ENCODE measurements at places on chromosomes 13 and 19. TPM values are rescaled to one million over a fixed set of nuclear protein-coding genes. Genes with fewer than 3 reads are reported as not detected.
A peak's percentile ranks its signal among the peaks of the same experiment; 100 is the strongest.

FUT2 gene
- not detected for total RNA-seq

SERPINE3 gene
- total RNA-seq: not detected

PALM gene
- total RNA-seq: not detected

APLP1 gene
- 0.42 TPM for total RNA-seq

ZNF610 gene
- total RNA-seq: 2.8 TPM

COL5A3 gene
- 0.40 TPM for total RNA-seq

ZNF44 gene
- total RNA-seq: 15.7 TPM

DNA sequence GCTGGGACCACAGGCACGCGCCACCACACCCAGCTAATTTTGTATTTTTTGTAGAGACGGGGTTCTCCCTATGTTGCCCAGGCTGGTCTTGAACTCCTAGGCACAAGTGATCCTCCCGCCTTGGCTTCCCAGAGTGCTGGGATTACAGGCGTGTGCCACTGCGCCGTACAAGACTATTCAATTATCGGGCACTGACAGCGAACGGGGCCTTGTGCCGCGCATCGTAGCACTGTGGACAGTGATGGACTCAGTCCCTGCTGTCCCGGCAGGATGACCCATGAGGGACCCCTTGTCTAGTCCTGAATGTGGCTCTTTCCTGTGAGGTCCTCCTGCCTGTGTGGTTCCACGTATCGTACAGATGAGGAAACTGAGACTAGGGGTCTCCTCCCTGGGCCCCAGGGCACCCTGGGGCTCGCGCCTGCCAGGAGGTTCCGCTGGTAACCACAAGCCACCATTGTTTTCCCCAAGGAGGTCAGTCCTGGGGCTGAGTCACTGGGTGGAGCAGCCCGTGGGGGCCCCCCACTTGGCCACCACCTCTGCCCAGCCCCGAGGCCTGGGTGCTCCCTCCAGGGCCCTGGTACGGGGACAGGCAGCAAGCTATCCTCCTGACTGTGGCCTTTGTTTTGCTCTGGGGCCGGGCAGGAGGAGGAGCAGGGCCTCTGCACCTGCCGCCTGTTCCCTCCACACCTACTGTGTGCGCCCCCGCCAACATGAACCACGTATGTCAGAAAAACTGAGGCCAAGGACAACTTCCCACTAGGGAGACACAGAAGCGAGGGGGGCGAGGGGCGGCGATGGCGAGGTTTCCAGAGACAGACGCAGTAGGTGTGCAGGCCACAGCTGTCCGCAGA lies 2.9 kb upstream of the TCF3 start:
- no peak overlapping the region for H3K4me3 ChIP-seq
- H3K27me3 ChIP-seq: no peaks in the 10 kb centered on the region
- H3K36me3 ChIP-seq: peaks cover 2% of the 10 kb centered on the region
- no peak for DNase-seq

DNA sequence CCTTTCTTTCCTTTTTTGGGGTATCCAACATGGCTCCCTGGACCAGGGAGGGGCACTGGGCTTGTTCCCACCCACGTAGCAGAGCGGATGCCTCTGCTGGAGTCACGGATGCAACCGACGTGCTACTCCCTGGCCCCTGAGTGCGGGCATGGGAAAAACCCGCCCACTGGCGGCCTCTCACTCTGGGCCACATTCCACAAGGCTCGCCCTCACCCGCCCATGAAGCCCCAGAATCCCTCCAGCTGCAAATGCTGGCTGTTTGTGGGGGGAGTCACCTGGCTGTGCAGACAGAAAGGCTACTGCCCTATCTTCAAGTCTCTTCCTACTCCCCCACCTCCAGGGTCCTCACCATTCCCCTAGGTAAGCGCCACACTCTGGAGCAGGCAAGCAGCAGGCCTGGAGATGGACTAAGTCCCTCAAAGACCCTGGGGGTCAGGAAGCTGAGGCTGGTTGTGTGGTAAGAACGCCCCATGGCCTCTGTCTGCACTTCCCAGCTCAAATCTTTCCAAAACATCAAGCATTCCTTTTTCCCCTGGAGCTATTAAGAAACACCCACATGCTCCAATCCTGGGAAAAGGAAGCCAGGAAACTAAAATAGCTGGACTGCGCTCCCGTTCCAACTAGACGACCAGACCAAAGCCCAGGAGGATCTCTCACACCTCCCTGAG lies 17.9 kb upstream of the EPHX3 start:
- no peaks in the 10 kb centered on the region for H3K4me1 ChIP-seq
- no peak overlapping the region for H3K4me3 ChIP-seq
- peaks cover 27% of the 10 kb centered on the region for H3K36me3 ChIP-seq
- DNase-seq: no peak

- H3K4me1 ChIP-seq: peaks cover 14% of the 10 kb centered on the region
- H3K36me3 ChIP-seq: no peaks in the 10 kb centered on the region
- H3K27ac ChIP-seq: no peak overlapping the region
- peak overlapping the region; percentile 62 for H3K4me3 ChIP-seq
These were observed 16.5 kb upstream of the RNF17 start for GRCh38 chr13:24747248-24748060.

DNA sequence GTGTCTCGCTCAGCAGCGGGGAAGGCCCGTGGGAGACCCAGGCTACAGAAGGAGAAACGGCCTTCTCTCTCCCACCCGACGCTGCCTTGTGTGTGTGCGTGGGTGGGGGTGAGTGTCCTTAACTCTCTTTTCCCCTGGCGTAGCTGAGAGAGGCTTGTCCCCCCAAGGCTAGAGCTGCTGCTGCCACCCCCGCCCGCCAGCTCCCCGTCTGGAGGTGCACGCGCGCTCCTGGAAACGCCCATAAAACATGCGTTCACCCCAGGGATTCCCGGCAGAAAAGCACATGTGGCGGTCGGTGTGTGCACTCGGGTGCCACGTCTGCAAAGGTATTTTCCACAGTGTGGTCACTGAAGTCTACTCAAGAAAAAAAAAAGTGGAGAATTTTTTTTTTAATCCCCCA lies 36.1 kb downstream of the GADD45B start:
- H3K4me3 ChIP-seq: no peak overlapping the region

- H3K36me3 ChIP-seq: no peaks in the 10 kb centered on the region
- H3K4me1 ChIP-seq: peaks cover 1% of the 10 kb centered on the region
- no peak overlapping the region for H3K4me3 ChIP-seq
- no peak overlapping the region for H3K27ac ChIP-seq
- DNase-seq: no peak
- peaks cover 27% of the 10 kb centered on the region for H3K27me3 ChIP-seq
These were observed 199.5 kb downstream of the ATP8A2 start for GRCh38 chr13:25571237-25571636.

DNA sequence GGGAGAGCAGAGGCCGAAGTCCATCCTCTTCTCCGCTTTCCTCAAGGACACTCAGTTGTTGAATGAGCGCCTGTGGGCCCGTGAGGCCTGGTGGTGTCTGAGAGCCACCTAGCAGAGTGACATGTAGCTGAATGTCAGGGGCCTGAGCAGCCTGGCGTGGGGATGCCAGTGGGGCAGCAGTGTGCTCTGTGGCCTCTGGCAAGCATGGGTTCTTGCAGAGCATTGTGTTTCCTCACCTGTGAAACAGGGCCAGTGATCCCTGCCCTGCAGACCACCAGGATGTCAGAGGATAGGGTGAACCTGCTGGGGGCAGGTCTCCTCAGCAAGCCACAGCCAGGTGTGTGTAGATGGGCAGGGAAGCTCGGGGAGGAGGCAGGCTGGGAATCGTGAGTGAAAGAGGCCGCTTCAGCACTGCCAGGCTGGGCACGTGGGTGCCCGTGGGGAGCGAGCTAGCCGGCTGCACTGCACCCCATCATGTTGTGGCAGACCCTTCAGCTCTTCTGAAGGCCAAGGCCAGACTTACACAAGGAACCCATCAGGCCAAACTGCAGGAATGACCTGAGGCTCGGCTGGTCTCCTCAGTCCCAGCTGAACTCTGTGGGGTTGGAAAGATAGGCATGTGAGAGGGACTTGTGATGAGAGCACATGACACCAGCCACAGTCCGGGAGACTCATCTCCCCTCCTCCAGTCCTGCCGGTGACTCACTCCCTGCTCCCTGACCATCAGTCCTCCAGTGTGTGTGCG lies 5.0 kb downstream of the PPP1R37 start:
- H3K27me3 ChIP-seq: no peaks in the 10 kb centered on the region
- DNase-seq: no peak
- H3K4me1 ChIP-seq: peaks cover 71% of the 10 kb centered on the region

DNA sequence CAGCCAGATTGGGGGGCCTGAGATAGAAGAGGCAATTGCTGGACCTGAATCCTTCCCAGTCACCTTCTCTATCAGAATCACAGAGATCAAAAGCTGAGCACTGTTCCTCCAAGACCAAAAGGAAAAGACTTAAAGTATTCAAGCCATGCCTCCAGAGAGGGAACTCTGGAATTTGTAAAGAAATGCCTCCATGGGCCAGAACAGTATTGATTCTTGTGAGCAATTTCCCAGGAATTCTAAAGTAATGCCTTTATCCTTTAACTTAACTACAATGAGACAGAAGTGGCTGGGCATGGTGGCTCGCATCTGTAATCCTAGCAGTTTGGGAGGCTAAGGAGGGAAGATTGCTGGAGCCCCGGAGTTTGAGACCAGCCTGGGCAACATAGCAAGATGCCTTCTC lies 148.8 kb downstream of the FLT1 start:
- peaks cover 16% of the 10 kb centered on the region for H3K4me1 ChIP-seq
- no peak overlapping the region for H3K4me3 ChIP-seq
- no peak overlapping the region for H3K27ac ChIP-seq
- H3K36me3 ChIP-seq: no peaks in the 10 kb centered on the region
- DNase-seq: no peak
- peaks cover 7% of the 10 kb centered on the region for H3K27me3 ChIP-seq

DNA sequence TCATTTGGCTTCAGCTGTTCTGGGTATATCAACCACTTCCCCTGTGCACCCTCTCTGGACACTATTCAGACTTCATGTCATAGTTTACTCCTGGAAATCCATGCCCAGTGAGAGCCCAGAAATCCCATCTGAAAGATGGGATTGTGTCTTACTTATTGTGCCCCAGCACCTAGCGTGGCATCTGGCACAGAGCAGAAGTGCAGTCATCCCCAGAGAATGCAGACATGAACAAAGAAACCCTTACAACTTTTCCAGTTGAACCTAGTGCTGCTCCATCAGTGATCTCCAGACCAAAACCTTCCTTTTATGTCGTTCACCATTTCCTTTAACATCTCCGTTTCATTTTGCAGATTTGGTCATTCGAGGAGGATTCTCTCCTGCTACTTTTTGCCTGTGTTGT lies 60.6 kb downstream of the MBNL2 start:
- peaks cover 12% of the 10 kb centered on the region for H3K4me1 ChIP-seq
- H3K27me3 ChIP-seq: no peaks in the 10 kb centered on the region
- no peaks in the 10 kb centered on the region for H3K36me3 ChIP-seq
- no peak overlapping the region for H3K4me3 ChIP-seq
- DNase-seq: no peak
- H3K27ac ChIP-seq: no peak overlapping the region

- no peak for DNase-seq
- H3K4me3 ChIP-seq: no peak overlapping the region
- peaks cover 69% of the 10 kb centered on the region for H3K36me3 ChIP-seq
- peaks cover 45% of the 10 kb centered on the region for H3K4me1 ChIP-seq
- no peak overlapping the region for H3K27ac ChIP-seq
These were observed 5.2 kb downstream of the TRIM28 start for GRCh38 chr19:58548859-58549663.

GRCh38 chr19:3653865-3654513 lies 27.4 kb upstream of the CACTIN start:
- H3K4me3 ChIP-seq: no peak overlapping the region
- H3K27ac ChIP-seq: no peak overlapping the region
- no peaks in the 10 kb centered on the region for H3K27me3 ChIP-seq
- peaks cover 5% of the 10 kb centered on the region for H3K36me3 ChIP-seq
- H3K4me1 ChIP-seq: no peaks in the 10 kb centered on the region

DNA sequence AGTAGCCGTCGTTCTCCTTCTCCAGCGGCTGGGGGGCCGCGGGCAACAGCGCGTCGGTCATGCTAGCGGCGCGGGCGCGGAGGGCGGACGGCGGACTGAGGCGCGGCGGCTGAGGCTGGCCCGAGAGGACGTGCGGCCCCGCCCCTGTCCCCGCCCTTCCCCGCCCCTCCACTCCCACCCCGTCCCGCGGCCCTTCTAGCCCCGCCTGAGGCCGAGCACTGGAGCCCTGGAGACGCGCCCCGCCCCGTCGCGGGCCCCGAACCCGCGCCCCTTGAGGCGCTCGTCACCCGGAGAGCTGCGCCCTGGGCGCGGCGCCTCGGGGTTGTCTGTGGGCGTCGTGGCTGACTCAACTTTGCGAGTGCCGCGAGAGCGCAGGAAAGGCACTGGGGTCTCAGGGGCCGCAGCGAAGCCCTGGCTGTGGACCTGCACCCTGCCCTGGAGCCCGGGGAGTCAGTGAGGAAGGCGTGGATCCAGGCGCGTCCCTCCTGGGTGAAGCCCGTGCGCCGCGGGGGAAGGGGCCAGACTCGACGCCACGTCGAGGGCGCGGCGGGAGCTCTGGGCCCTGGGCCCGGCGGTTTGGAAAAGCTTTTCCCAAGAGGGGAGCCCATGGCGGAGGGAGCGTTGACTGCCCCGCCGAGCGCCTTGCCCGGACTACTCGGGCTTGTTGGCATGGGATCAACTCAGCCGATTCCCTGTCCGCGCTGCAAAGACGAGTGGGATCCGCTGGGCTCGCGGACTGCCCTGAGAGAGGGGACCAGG lies at the start of gene RHPN2:
Gene RHPN2, minus strand, starts transcription at position 97 of the 759 bp plus-strand sequence. Its CDS starts 36 bp downstream, at position 61.
- H3K27me3 ChIP-seq: peaks cover 33% of the 10 kb centered on the region
- H3K4me3 ChIP-seq: peak within 1 kb of the TSS; percentile 61
- no peak within 1 kb of the TSS for H3K27ac ChIP-seq

- H3K27me3 ChIP-seq: no peaks in the 10 kb centered on the region
- H3K36me3 ChIP-seq: peaks cover 9% of the 10 kb centered on the region
- DNase-seq: no peak
- H3K4me3 ChIP-seq: no peak overlapping the region
- H3K27ac ChIP-seq: no peak overlapping the region
These were observed 214.9 kb downstream of the KLF5 start for GRCh38 chr13:73273745-73274144.

GRCh38 chr13:25375727-25376358 lies 4.1 kb downstream of the ATP8A2 start:
- peak; percentile 54 for DNase-seq
- H3K27ac ChIP-seq: no peak overlapping the region
- H3K4me1 ChIP-seq: peaks cover 5% of the 10 kb centered on the region
- no peak overlapping the region for H3K4me3 ChIP-seq
- H3K27me3 ChIP-seq: peaks cover 53% of the 10 kb centered on the region
